Suppressor macrophage treated with lipopolysaccharide for 4 hours (primary cell): ENCODE measurements at places on chromosomes 2 and 18.

GRCh38 chr2:69642709-69643601 is 584 bp downstream of the AAK1 start:
- peak; percentile 81 for DNase-seq

GRCh38 chr2:101967826-101968513 is 23.8 kb upstream of the IL1R2 start:
- DNase-seq = no peak

GRCh38 chr2:200471324-200471848 is 38.5 kb downstream of the KCTD18 start:
- DNase-seq = no peak

DNA sequence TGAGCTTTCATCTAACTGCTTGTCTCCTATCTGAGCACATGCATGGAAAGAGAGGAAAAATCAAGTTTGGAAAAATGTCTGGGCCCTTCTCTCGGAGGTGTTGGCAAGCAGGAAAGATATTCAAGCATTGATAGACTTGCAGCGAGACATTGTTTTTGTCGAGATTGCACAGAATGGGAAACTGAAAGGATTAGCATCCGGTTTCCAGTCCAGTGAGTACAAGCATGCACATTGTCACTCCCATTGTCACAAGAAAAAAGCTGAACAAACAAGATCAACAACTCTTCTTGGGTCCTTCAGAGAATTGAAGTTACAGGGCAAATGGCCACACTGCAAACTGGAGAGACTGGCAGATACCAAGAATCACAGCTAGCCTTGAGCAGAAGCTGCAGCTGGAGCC is 19.6 kb upstream of the MC5R start:
- DNase-seq = no peak

DNA sequence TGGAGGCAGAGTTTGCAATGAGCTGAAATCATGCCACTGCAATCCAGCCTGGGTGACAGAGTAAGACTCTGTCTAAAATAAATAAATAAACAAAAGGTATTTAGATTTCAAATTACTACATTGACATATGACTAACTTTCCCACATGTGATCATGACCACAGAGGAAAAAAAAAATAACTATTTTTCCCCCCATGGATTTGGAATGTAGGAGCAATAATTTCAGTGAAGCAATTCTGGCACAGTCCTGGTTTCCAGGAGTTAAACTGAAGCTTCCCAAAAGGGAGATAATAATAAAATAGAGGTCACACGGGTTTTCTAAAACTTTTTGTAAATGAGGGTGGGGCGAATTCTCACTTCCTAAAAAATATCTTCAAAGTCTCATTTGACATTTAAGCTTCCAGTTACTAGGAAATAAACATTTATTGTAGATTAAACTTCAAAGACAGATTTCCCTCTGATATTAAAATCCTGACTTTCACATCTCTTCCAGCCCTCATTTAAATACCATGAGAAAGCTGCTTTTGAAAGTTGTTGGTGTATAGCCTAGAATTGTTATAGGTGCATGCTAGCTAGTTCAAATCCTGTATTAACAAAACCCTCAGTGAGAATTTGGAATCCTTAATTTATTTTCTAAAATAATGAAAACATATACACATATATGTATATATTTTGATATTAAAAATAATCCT is 20.7 kb downstream of the SLC19A3 start:
- DNase-seq = peak; percentile 12

- DNase-seq = peak; percentile 46
These were observed 70.9 kb downstream of the AFF3 start for GRCh38 chr2:100071335-100072043.

DNA sequence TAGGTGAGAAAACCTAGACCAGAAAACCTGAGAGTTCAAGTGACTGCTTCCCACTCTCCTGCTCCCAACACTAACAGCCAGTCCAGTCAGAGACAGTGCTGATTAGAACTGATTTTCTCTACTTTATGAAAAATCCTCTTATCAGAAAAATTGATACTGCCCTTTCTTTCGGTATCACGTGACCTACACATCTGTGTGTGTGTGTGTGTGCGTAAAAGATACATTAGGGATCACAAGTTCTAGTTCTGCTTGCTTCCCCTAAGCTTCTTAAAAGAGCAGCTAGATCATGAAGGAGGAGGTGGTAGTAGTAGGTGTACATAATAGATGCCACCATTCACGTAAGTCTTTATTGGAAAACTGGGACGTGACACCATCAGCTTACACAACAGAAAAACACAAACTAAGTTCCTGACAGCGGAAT is 1.5 kb downstream of the ARL5A start:
- DNase-seq = peak; percentile 60

DNA sequence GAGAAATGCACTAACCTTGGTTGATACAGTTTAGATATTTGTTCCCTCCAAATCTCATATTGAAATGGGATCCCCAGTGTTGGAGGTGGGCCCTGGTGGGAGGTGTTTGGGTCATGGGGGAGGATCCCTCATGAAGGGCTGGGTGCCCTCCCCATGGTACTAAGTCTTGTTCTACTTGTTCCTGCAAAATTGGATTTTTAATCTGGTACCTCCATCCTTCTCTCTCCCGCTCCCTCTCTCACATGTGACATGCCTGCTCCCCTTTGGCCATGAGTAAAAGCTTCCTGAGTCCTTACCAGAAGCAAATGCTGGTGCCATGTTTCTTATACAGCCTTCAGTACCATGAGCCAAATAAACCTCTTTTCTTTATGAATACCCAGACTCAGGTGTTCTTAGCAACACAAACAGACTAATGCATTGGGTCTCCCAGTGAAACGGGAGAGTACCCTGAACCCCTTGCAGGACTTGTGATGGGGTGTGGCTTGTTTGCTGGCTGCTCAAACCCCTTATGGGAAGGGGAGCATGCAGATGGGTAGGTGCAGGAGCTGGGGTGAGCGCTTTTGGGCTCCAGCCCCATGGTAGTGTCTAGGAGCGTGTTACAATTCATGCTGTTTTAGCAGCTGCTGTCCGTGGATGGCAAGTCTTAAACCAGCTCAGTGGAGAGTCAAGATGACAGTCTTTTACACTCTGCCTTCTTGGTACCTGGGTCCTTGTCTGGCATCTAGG is 27.2 kb downstream of the FAHD2B start:
- DNase-seq = no peak

DNA sequence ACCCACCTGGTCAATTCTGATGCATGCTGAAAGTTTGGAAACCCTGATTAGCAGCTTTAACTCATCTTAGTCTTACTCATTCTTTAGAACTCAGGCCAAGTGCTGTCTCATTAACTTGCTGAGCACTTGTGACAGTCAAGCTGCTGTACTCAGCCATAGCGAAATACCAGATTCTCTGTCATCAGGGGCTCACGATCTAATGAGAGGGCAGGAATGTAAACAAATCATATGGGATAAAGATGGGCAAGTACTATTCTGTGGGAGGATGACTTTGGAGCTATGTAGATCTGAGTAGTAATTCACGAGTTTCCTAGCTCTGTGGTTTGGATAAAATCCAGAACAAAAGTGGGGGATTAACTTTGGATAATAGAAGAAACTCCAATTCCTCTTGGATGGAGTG is 376.6 kb downstream of the HRH4 start:
- no peak for DNase-seq

DNA sequence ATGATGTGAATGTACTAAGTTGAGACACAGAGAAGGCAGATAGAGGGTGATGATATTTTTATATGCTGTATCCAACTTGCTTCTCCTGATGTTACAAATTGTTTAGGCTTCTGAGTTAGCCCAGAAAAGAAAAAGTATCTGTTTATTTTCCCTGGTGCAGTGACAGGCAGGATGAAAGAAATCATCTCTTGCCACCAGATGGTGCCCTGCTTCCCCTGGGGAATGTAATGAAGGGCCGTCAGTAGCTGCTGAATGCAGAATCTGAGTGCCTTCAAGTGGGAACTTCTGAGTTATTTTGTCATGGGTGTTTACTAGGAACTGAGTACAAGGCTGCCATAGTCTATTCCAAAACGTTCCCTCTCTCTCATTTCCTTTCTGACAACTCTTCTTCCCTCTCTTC is 525.6 kb downstream of the MBD2 start:
- no peak for DNase-seq

GRCh38 chr2:1246239-1246638 is 167.0 kb upstream of the TPO start:
- no peak for DNase-seq

DNA sequence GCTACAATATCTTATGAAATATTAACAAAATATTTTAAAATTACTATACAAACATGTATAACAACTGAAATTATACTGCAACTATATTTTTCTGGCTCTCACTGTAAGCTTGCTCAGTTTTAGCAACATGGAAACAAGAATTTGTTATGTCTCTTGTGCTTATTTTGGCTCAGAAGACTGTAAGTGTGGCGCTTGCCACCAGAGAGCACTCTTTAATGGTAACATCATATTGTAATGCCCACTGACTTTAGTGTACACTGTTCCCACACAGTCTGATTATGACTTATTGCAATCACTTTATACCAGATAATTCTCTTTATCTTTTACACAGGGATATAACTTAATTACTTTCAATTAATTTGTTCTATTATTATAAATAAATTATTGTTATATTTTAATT is 1500.6 kb upstream of the TMEFF2 start:
- DNase-seq = peak; percentile 2
